Right forelimb (tissue), 1 donor: ENCODE measurements at places on chromosomes 1 and 21.

DNA sequence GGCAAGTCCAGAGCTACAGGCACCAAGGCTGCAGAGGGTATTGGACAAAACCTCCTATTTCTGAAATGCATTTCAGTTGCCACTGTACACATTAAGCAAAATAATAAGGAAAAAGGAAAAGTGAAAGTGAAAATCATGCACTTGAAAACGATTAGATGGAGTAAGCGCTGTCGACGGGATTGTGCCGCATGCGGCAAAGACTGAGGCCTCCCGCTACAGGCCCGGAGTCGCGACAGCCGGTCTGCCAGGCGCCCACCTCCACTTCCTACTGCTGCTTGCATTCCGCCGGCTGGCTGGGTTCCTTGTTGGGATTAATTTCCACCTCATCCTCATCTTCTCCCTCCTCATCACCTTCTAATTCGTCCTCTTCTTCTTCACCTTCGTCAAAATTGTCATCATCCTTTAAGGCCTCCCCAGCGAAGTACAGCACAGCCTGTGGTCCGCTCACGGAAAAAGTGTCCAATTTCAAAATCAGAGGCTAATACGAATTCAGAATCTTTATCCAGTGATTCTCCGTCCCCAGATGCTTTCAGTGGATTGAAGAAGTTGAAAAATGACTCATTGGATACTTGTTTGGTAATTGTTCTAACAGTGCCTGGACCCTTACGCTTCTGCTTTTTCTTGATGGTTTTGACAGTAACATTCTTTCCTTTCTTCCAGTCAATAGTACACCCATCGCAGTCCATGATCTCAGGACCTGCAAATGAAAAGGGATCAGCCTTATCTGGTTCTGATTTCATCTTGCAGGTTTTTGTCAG lies 38.0 kb downstream of the CD58 start:
- no peak for DNase-seq

DNA sequence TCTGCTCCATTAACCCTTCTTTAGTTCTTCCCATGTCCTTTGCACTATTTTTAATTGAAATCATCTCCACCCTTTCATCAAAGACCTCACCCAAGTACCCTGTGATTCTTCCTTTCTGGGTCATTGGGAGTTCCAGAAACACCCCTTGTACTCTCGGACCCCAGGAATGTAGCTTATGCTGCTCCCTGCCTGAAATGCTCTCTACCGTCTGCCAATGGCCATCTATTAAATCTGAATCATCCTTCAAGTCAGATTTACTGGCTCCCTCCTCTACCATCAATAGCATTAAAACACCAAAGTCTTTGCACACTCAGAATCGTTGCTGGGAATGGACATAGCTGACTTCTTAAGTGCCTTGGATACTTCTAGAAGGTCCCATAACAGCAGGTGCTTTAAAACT lies 73.2 kb upstream of the GADD45A start:
- no peak for DNase-seq

- no peak for DNase-seq
Measured at GRCh38 chr1:200866521-200866920, 6.3 kb upstream of the GPR25 start.

DNA sequence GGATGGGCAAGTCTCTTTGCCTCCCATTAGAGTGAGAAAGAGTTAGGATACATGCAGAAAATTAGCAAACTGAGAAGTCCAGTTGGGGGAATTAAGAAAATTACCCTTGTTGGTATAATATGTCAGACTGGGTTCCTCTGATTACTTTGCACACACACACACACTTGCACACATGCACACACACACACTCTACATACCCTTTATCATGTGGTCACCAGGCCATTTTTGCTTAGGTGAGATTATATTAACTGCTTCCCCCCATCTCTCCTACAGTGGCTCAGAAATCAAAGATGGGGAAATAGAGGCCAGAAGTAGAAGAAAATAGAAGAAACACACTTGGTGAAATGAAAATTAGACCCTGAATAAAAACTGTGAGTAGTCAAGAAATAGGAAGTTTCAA lies 917 bp upstream of the LIX1L start:
- no peak for DNase-seq

- DNase-seq: no peak
Measured at GRCh38 chr1:234957330-234958065, 171.1 kb downstream of the TOMM20 start.

- no peak for DNase-seq
Measured at GRCh38 chr1:225595974-225596551, 56.9 kb downstream of the ENAH start.

- peak; percentile 4 for DNase-seq
Measured at GRCh38 chr1:29460694-29461093, 224.4 kb downstream of the PTPRU start.

DNA sequence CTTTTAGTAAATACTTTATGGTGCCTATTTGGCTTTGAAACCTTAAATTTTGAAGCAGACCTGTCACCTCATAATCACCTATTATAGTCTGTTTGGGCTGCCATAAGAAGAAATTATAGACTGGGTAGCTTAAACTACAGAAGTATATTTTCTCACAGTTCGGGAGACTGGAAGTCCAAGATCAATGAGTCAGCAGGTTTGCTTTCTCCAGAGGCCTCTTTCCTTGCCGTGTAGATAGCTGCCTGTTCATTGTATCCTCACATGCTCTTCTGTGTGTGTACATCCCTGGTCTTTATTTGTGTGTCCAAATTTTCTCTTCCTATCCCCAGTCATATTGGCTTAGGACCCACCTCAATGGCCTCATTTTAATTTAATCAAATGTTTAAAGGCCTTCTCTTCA lies 518.2 kb downstream of the ADGRL2 start:
- DNase-seq: no peak

- DNase-seq: no peak
Measured at GRCh38 chr1:8002921-8003320, 23.2 kb downstream of the ERRFI1 start.

GRCh38 chr1:86247597-86248279 lies 91.2 kb upstream of the COL24A1 start:
- no peak for DNase-seq

- no peak for DNase-seq
Measured at GRCh38 chr1:160192234-160192633, 1.9 kb downstream of the CASQ1 start.

GRCh38 chr1:31645274-31645568 lies 545 bp upstream of the PEF1 start:
- no peak for DNase-seq

DNA sequence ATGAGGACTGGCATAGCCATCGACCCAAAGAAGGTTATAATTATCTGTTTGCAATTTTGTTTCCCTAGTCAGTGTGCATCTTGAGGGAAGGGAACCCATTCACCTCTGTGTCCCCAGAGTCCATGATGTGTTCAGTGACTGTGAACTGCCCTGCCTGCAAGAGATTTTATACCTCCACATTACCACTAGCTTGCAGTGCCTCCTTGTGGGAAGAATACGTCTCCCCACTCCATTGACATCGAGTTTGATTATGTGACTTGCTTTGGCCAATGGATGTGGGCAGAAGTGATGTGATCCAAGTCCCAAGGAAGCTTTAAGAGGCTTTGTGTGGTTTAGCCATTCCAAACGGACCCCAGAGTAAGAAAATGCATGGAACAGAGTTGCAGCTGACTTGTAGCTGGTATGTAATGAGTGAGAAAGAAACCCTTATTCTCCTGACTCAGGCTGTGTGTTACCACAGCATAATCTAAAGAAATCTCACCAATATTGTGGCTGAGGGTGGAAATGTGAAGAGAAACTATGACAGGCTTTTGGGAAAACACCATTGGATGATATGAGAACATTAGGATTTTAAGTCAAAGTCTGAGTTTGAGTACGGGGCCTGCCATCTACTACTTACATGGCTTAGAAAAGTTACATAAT lies 47.8 kb upstream of the NRDC start:
- DNase-seq: no peak

DNA sequence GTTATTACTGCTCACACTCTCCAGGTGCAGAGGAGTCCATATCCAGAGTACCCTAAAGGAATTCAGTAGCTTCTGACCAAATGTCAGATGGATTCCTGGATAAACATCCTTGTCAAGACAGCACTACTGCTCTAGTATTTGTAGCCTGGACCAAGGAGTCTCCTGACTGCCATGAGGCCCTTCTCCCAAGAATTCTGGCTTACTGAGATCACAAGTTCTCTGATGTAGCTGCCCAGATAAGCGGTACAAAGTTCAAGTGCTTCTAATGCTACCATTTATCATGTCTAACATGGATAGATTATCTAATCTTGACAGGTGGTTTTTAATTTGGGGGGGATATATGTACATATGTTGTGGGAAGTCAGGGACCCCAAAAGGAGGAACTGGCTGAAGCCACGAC lies 196.6 kb upstream of the HMCN1 start:
- no peak for DNase-seq

DNA sequence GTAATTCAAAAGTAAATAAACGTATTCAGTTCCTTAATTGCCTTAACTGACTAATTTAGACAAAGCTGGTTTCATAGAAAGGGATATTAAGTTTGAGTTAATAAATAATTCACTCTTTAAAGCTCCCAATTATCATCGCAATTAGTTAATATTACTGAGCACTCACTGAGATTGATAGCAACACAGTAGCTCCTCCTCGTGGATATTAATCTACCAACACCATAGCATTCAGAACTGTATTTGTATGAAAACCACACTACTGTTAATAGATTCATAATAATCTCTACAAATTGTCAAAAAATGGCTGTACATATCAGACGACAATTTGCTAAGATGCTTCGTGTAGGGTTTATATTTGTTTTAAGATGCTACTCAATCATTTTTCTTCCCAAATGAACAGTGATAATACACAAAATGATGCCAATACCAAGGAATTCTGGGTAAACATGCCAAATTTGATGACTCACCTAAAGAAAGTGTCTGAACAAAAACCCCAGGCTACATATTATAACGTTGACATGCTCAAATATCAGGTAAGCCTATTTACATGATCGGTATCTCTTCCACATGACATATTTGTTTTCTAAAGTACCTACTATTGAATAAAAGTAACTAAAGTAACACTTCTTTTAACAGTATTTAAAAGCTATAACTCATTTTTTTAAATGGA lies 18.8 kb upstream of the DYNLT5 start:
- DNase-seq: no peak

- no peak for DNase-seq
Measured at GRCh38 chr1:156070548-156070947, 9.6 kb downstream of the RAB25 start.

DNA sequence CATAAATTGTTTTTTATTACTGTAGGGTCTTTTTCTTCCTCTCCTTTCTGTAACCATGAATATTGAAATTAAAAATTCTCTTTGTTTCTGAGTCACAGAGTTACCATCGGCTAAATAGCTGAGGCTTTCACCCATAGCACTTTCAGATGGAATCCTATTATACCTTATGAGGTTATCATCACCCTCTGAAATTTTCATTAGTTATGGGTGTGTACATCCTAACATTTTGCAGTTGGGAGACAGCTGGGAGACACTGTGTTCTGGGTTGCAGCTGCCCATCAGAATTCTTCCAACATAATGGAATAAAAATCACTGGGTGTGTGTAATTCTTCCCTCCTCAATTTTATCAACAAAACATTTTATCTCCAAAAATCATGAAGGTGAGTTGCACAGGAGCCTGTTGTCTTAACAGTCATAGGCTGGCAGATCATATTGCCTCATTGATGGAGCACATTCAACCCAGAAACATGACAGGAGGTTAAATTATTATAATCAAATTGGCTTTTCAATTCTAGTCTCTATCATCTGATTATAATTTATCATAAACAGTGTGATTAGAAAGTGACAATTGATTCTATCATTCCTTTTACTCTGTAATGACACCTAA lies 17.4 kb downstream of the CYYR1 start:
- DNase-seq: no peak

DNA sequence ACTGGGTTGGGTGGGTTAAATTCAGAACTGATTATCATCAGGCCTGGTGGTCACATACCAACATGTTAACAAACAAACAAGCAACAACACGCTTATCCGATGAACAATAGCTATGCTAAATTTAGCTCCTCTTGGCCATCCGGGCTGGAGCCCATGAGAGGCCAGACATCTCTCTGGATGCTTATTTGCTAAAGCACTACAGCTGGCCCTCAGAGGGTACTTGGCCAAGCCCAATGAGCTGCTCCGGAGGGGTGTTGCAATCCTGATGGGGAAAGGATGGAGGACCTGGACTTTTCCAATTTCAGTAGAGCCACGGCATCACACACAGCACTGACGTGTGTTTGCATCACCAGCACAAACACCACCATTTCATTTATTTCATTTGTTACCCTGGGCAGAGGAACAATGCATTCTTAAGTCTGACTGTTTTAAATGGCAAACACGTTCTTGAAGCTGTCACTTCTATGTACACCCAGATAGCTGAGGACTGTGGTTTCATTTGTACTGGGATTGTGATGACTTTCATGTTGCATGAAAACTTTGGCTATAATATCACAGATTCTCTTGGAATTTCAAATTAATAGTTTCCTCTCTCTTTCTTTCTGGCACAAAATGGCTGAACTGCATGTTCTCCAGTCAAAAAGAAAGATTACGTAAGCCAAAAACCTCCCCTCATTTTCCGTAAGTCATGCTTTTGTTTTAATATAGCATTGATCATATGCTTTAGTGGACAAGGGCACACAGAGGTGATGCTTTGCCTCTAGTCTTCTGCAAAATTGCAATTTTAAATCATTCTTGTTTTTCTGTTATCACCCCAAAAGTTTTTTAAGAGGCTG lies 359.8 kb upstream of the KAZN start:
- DNase-seq: no peak

- DNase-seq: no peak
Measured at GRCh38 chr1:96559181-96559580, 162.4 kb upstream of the PTBP2 start.

DNA sequence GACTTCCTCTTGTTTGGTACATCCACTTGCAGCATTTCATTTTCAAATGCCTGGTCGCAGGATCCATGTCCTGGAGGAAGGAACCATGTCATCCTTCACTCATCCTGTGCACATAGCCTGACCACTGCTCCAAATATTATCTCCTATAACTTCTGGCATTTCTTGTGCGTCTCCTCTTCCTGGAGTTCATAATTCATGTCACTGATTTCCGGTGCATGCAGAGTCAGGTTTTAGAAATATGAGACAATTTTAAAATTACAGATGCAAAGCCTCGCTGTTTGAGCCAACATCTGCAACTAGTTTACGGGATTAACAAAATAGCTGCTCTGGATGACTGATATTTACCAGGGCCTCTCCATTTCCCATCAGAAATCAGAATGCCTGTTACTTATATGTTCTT lies 268.1 kb downstream of the DNM3 start:
- DNase-seq: peak; percentile 48

DNA sequence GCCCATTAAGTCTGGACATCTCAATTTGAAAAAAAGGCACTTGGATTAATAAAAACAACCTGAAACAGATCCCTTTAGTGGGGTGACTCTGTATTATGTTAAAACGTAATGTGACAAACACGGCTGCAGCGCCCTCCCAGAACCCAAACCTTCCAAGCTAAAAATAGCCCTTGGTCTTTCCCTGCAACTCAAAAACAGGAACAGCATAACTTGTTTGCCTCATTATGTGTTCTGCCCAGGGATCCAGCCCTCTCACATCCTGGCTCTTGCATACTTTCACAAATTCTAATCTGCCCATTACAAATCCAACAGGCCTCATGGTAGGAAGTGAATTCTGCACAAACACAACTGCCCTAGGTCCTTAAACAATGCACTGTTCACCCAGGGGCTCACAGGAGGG lies 94.7 kb upstream of the GADD45A start:
- DNase-seq: no peak

GRCh38 chr1:145912128-145912641 lies 2.3 kb upstream of the ITGA10 start:
- no peak for DNase-seq

GRCh38 chr1:52532731-52533327 lies 20.1 kb downstream of the TUT4 start:
- DNase-seq: no peak

GRCh38 chr1:78005755-78006154 lies 1.0 kb downstream of the DNAJB4 start:
- no peak for DNase-seq

GRCh38 chr1:59058665-59059439 lies 238.0 kb upstream of the FGGY start:
- no peak for DNase-seq
